ENCODE measurements at places on chromosomes 11 and 22.

GRCh38 chr11:68960294-68961071 lies 20.3 kb downstream of the MRGPRD start:
- DNase-seq, result no peak

DNA sequence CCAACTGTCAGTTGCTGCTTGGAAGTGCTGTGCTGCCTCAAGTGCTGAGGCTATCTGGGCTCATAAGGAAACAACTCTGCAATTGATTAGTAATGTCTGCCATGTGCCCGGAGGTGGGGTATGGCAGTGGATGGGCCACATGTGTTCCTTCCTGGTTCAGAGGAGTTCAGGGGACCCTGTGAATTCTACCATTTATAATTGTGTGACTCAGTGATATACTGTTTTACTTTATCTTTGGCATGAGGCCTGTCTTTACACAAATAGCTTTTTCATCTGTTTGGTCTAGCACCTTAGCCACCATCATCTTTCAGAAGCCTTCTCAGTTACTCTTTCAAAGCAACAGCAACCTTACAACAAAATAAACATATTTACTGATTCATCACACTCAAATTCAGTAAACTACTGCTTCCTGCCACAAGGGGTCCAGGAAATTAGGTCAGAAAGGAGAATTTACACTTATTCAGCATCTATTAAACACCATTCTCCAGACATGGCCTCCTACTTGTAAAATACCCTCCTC lies 20.9 kb downstream of the DKK3 start:
- DNase-seq, result no peak

- no peak for DNase-seq
Measured at GRCh38 chr11:10719616-10720015, 26.1 kb upstream of the IRAG1 start.

- no peak for DNase-seq
Measured at GRCh38 chr11:113286509-113287497, 27.6 kb upstream of the TTC12 start.

DNA sequence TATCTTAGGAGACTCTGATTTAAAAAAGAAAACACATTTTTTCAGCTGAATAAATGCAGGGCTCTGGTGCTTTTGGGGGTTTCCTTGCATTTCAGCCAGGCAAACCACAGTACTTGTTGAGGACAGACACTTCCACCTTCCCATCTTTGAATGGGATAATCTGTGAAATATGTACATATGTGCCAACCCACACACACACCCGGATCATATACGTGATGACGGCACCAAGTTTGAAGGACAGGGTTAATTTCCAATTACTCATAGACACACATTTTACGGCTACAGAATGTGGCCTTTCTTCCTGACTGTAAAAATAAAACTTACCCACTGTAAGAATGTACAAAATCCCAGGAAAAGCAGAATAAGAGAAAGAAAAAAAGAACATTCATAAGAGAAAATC lies 104.4 kb downstream of the MPPED2 start:
- no peak for DNase-seq

DNA sequence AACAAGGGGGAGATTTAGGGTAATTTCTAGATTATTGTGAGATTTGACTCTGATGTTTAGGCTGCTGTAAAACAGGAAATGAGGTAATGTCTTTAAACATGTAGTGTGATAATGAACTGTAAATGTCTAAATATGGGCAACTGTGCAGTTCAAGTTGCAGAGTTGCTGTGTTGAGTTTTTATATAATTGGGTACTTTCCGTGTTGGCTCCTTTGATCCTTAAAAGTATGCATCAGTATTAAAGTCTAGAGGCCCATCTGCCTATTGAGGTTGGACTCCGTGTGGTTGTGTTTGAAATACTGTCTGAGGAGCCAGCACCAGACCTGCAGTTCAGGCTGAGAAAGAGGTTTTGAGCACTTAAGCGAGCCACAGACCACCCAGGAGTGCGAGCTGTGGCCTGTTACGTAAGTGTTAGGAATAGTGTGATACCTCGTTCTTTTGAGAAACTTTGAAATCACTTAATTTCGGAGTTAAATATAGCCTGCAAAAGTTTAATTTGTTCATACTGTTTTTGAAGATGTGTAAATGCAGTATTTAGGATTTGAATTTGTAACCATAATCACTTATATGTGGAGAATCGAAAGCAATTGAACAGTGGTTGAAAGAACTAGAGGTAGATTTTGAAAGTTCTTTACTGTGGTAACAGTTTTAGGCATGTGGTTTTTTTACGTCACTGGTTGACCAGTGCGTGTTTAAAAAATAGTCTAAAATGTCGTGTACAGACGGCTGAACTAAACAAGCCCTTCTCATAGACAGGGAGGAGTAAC lies 9.0 kb downstream of the FAM118A start:
- DNase-seq, result peak; percentile 62

DNA sequence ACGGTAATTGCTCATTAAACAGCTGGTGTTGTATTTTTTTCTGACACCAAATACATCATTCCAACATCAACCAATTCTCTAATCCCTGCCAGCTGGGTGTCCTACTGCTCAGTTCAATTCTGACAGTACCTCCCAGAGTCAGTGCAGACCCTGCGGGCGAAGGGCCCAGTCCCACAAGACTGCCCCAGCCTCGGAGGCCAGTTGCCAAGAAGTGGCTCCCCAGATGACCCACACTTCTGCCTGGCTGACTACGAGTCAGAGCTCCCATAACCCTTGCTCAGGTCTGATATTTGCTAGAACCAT lies 147.2 kb downstream of the CTTN start:
- no peak for DNase-seq

DNA sequence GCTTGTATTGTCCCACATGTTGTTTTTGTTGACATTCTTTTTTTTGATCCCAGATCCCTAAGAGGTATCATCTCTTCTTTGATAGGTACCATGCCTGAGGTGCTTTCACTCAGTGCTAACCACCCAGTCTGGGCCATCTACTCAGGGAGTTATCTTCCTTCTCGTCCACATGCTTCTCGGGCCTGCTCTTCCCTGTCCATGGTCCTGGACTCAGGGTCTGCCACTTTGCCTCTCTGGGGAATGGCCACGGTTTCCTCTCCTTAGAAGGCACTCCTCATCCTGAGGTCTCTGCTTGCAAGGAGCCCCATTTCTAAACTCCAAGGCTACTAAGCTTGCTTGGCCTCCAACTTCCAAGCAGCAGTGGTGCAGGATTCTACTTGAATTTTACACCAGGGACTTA lies 227.0 kb upstream of the NCAM1 start:
- no peak for DNase-seq

GRCh38 chr11:119373921-119374631 lies 7.4 kb downstream of the USP2 start:
- DNase-seq, result peak; percentile 80

- no peak for DNase-seq
Measured at GRCh38 chr11:17604915-17605233, 57.8 kb downstream of the OTOG start.

DNA sequence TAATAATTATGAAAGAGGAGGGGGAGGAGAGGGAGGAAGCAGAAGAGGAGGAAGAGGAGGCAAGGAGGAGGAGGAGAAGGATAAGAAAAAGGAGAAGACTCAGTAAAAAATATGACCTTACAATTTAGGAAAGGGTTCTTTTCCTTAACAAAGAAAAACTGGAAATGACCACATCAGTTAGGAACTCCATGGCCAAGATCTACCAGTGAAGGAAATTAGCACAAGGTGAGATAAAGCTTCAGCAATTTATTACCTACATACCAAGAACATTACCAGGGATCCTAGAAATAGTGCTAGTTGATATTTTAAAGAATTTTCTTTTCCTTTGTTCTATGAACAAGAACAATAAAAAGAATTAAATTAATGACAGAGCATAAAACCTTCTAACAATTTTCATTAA lies 172.7 kb downstream of the LRRC4C start:
- DNase-seq, result no peak

- no peak for DNase-seq
Measured at GRCh38 chr11:103515283-103515682, 406.1 kb downstream of the DYNC2H1 start.

DNA sequence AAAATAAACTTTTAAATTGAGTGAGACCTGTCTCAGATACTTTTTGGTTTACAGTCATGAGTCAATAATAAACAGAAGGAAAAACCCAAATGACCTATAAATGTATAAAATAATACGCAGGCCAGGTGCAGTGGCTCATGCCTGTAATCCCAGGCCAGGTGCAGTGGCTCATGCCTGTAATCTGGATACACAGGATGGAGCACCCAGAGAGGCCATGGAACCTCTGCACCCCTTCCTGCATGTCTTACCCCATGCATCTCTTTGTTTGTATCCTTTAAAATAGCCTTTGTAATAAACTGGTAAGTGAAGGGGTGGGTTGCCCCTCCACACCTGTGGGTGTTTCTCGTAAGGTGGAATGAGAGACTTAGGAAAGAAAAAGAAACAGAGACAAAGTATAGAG lies 8.9 kb upstream of the PLAAT4 start:
- DNase-seq, result no peak

DNA sequence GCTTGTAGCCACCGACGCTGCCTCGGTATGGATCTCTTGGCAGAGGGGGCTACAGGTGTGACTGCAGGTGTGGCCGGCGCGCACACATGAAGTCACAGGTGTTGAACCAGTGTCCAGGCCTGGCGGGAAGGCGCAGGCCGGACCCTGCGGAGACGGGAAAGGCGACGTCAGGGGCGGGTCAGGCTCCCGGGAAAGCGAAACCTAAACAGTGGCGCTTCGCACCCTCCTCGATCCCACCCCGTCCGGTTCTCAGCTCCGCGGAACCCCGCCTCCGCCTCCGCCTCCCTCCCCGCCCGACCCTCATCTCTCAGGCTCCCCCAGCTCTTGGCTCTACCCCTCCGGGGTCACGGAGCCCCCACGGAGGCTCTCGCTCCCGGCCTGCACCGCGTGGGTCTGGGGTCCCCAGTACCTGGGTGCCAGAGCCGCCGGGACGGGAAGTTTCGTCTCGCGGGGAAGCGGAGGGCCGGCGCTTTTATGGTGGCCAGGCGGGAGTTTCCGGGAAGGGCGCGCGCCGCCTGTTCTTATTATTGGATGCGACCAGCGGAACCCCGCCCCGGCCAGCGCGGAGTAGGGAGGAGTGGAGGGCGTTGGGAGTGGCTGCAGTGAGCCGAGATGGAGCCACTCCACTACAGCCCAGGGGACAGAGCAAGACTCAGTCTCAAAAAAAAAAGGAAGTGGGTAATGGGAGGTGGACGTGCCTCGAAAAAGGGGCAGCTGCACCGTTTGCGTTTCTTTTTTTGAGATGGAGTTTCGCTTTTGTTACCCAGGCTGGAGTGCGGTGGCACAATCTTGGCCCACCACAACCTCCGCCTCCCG lies at the start of gene IRF7:
TSS of gene IRF7 (minus strand) at position 447 of the 816 bp plus-strand sequence. CDS start 586 bp downstream, outside the sequence.
- peak; percentile 93 for DNase-seq

DNA sequence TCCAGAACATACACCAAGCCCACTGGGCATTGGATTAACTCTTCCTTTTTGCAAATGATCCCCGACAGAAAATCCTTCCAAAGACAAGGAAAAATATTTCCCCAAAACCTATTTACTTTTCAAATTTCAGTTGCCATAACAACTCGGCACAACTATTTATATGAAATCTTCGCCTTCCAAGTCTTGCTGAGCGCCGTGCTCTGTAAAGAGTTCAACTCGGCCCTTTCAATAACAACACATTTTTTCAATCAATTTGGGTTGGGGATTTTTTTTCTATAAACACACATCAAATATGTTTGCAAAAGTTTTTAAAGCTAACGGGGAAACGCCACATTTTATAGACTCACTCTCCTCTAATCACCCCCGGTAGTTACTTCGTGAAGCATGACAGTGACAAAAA lies 333.8 kb downstream of the MN1 start:
- DNase-seq, result no peak

DNA sequence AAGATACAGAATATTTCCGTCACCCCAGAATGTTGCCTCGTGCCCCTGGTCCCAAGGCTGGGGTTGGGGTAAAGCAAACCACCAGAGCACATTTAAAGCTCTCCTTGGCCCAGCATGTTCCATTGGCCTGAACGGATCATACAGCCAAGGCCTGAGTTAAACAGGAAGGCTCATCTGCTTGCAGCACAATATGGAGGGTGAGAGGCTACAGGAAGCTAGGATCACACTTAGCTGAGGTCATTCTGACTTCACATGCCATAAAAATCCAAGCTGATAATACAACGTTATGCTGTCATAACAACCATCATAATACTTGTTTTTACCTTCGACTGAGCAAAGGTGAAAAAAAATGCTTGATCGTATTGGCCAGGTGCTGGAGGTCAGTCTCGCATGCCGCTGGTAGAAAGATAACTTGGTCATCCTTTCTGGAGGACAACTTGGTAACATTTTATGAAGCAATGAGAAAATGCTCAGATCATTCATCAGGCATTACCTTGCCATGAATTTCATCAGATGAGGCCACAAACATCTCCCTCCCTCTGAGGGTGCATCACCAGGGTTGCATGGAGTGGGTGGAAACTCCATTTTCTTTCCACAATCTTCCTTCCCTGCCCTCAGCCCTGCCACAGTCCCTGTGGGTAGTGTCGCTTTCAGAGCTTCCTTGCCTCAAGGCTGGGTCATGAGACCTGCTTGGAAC lies 31.9 kb upstream of the RTL6 start:
- DNase-seq, result no peak

DNA sequence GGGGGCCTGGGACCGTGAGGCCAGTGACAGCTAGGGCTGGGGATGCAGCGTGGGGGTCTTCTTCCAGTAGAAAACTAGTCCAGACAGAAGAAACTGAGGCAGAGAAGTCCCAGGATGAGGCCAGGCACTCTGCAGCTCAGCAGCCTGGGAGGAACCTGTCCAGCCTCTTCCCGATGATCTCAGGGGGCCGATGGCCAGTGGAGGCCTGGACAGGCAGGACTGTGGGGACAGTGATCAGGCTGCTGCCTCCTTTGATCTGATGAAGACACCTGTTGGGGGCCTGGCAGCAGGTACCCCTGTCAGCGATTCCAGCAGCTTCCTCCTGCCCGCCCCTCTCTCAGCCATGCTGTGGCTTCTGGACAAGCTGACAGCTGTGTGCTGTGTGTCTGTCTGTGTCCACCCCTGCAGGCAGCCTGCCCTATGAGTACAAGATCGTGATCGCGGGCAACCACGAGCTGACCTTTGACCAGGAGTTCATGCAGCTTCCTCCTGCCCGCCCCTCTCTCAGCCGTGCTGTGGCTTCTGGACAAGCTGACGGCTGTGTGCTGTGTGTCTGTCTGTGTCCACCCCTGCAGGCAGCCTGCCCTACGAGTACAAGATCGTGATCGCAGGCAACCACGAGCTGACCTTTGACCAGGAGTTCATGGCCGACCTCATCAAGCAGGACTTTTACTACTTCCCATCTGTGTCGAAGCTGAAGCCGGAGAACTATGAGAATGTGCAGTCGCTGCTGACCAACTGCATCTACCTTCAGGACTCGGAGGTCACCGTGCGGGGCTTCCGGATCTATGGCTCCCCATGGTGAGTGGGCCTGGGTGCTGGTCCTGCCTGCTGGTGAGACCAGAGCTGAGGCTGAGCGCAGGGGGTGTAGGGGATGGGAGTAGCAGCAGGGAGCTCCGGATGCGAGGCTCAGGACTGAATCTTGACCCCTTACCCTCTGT lies 62.6 kb downstream of the MPPED1 start:
- no peak for DNase-seq

GRCh38 chr11:78351979-78352841 lies 65.4 kb downstream of the GAB2 start:
- DNase-seq, result no peak

GRCh38 chr11:73818846-73819245 lies 31.2 kb downstream of the MRPL48 start:
- no peak for DNase-seq

Data from dermis microvascular lymphatic vessel endothelial cell (primary cell).